ENCODE measurements at places on chromosomes 4 and X.

DNA sequence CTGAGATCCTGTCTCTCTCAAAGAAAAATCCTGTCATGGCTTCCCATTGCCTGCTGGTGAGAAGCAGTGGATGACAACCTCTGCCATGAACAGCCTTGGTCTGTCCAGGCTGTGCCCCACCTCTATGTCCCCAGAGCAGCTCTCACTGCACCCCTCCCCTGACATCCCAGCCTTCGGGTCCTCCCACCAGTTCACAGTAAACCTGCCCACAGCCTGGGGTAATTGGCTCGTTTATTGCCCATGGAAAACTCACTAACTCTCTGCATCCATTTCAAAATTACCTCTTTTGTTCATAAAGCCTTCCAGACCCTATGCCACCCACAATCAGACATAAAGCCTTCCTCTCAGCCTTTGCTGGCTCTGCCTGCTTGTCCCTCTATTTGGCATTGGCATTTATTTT lies 10.7 kb upstream of the HMGB3 start:
- no peak for DNase-seq

GRCh38 chr4:124519196-124519595 lies 193.3 kb downstream of the ANKRD50 start:
- DNase-seq, result no peak

DNA sequence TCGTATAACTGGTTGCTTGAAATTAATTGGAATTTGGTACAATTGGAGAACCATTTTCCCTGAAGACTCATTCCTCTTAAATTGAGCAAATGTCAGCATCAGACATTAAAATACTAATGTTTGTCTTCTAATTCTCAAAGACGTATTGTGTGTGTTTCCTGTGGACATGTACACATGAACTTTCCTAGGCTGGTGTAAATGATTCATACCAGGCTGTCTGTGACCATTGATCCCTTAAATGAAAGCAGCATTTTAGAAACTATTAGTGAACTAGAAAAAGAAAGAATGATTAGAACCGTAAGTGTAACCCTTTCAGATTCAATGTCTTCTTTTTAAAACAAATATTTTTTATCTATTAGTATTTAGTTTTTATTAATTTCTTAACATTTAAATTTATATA lies 332.9 kb downstream of the PPP3CA start:
- DNase-seq, result no peak

DNA sequence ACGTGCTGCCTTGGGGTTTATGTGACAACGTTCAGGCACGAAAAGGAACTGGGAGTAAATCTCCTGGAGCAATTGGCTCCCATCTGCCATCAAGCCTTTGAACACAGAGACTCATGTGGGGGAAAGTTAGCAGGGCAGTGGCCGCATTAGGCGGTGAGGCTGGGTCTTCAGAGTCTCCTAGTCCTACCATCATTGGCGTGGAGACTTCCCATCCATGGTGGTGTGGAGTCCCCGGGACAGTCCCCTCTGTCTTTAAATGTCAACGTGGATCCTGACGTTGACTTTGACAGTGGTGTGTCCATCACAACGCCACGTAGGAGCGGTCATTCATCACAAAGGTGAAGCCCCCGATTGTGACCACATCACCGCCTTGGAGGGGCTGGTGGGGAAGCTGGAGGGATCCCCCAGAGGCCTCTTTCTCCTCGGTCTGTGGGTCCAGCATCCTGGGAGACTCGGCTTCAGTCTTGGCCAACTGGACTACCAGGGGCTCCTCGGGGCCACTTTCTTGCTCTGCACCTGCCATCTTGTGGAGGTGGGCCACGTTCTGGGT lies 21.8 kb downstream of the CRLF2 start:
- no peak for DNase-seq

DNA sequence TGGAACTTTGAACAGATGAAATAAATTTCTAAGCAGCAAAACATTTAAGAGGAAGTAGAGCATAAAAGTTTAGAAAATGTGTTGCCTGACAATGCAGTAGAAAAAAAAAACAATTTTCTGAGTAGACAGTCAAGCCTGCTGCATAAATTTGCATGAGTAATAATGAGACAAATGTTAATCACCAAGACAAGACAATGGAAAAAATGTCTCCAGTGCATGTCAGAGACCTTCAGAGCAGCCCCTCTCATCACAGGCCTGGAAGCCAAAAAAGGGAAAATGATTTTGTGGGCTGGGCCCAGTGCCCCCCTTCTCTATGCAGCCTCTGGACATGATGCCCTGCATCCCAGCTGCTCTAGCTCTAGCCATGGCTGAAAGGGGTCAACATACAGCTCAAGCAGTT lies 204.6 kb downstream of the COX18 start:
- no peak for DNase-seq

- DNase-seq, result peak; percentile 59
Measured at GRCh38 chr4:176198316-176198903, 3.0 kb upstream of the SPATA4 start.

DNA sequence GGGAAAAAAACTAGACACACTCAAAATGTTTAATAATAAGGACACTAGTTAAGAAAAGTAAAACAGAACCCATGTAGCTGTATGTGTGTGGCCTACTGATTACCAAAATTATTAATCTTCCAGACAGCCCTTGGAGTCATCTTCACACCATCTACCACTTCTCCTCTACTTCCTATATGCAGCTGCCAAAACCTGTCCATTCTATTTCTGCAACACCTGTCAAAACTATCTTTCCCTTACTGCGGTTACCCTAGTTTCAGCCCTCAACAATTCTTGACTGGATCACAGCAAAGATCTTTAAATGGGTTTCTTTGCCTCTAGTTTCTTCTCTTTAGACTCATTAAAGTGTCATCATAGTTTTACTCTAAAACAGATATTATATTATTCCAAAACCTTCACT lies 72.6 kb downstream of the GPR82 start:
- DNase-seq, result no peak

GRCh38 chrX:139332441-139332840 lies 198.1 kb upstream of the F9 start:
- no peak for DNase-seq

GRCh38 chr4:170691168-170691567 lies 601.4 kb upstream of the AADAT start:
- no peak for DNase-seq

DNA sequence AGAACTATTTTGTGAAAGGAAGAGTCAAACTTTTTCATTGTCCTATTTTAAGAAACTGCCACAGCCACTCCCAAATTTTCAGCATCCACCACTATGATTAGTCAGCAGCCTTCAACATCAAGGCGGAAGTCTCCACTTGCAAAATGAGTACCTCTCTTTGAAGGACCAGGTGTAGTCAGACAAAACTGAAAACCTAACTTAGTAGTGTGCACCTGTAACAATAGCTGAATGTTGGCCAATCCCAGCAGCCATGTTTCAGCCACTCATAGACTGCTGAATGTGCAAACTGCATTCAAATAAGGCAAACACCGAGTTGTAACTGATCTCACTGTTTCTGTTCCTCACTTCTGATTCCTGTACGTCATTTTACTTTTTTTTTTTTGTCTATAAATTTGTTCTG lies 341.1 kb downstream of the IL15 start:
- DNase-seq, result peak; percentile 66

DNA sequence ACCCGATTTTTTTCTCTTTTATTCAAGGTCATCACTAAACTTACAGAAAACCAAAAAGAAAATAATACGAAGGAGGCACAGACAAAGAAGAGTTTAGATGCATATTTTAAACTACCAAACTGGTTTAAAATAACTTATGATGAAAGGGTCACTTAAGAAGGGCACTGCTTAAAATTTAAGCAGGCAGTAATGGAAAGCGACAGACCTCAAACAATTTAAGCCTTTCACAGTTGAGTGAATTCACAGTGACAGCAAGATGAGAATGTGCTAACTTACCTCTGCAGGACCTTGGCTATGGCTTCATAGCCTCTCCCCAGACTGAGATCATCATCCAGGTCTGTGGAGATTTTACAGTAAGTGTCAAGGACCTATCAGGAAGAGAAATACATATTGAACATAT lies 112.1 kb downstream of the TTC29 start:
- no peak for DNase-seq

- DNase-seq, result no peak
Measured at GRCh38 chr4:3468804-3469203, 5.7 kb downstream of the DOK7 start.

GRCh38 chr4:150259861-150260567 lies 181.8 kb downstream of the DCLK2 start:
- DNase-seq, result no peak

GRCh38 chr4:139142087-139142486 lies 34.9 kb downstream of the ELF2 start:
- DNase-seq, result no peak

- DNase-seq, result no peak
Measured at GRCh38 chr4:86967073-86967472, 32.3 kb downstream of the AFF1 start.

GRCh38 chr4:172998527-172999469 lies 169.8 kb upstream of the GALNT7 start:
- peak; percentile 12 for DNase-seq

GRCh38 chrX:16100673-16101072 lies 22.7 kb upstream of the GRPR start:
- DNase-seq, result no peak

DNA sequence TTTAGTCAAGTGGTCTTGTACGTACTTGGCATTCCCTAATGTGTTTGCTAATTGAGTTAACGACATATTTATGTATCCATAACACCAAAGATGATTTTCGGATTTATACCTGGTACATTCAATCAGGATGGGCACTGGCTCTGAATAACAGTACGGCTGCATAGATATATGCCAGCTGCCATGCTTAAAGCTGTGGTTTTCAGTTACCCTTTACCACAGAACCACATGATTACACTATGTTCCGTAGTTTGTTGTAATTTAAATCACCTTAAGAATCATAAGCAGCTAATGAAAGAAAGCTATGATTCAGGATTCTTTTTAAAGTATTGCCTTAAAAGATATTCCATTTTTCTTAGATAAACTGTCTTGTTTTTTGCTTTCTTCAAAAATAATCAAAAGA lies 53.6 kb downstream of the FIP1L1 start:
- no peak for DNase-seq

DNA sequence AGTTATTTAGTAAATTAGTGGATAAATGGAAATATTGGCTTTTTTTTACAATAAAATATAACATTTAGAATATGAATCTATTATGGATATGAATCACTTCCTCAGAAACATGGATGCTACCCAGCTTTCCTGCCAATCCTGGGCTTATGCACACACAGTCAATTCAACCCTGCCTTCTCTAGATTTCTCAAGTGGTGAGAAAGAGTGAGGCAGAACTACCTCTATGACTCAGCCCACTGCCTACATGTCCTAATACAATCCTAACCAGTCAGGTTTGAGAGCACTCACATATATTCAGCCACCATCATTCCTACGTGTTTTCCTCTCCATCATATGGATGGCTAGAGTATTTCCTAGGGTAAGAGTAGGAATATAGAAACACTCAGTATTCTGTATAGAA lies 91.1 kb upstream of the ANKRD50 start:
- no peak for DNase-seq

DNA sequence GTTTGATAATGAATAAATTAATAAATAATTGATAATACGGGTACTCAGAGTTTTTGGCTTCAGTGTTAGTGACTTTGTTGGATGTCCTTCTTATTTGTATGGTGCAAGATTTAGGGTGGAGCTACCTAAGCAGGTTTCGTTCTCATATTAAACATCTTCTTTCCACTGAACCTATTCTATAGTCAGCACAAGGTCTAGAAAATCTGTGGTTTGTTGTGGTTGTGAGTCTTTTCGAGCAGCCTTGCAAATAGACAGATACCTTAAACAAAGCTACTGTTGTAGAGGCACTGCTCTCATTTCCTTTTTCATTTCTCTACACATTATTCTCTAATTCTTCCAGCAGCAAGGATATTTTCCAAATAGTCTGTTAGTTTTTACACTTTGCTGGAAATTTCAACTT lies 38.1 kb upstream of the SPANXD start:
- DNase-seq, result no peak

GRCh38 chr4:20299515-20299914 lies 47.8 kb downstream of the SLIT2 start:
- DNase-seq, result no peak

GRCh38 chr4:54099748-54100574 lies at the start of gene GSX2:
Gene GSX2 (plus strand): TSS chr4:54100163. CDS start chr4:54100345, 182 bp downstream.
- peak; percentile 8 for DNase-seq

- DNase-seq, result peak; percentile 3
Measured at GRCh38 chrX:108199691-108200090, 108.1 kb downstream of the ATG4A start.

DNA sequence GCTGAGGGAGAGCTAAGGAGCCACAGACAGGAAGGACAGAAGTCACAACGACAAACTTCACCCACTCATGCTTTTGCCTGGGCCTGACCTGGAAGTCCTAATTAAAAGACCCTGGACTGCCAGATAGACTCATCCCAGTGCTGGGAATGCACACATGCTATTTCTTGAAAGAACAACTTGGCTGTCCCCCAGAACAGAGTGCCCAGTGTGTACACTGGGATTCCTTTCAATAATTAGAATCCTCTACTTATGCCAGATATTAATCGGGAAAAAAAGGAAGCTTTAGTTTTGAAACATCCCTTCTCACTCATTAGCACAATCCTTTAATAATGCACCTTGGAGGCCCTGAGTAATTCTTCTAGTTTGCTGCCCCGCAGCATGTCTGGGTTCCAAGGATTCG lies 3.4 kb downstream of the HOPX start:
- no peak for DNase-seq

GRCh38 chr4:150067859-150068258 lies 10.4 kb upstream of the DCLK2 start:
- no peak for DNase-seq

- no peak for DNase-seq
Measured at GRCh38 chr4:109029987-109030386, 267.1 kb upstream of the ETNPPL start.

- peak; percentile 3 for DNase-seq
Measured at GRCh38 chrX:34341258-34341657, 209.1 kb upstream of the FAM47A start.

DNA sequence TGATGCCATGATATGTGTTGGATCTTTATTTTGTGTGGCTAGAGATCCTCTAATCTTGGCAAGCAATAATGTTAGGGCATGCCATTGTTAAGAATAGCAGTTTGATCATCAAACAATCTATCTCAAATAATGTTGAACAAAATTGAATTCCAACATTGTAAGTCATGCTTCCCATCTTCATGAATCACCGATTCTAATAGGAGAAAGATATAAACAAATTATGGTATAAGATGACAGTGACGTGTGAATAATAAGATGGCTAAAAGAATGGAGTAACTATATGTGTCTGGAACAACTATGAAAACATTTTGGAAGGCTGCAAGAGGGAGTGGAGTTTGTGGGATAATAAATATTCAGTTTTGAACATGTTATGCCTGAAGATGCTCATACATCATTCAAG lies 208.4 kb downstream of the DTHD1 start:
- DNase-seq, result no peak

GRCh38 chrX:18649498-18649951 lies 22.4 kb downstream of the RS1 start:
- peak; percentile 12 for DNase-seq

- no peak for DNase-seq
Measured at GRCh38 chrX:102859550-102859871, 77.6 kb upstream of the RAB40AL start.

- no peak for DNase-seq
Measured at GRCh38 chr4:126192506-126192905, 877.8 kb downstream of the FAT4 start.

Measured in NCI-H510A treated with DMSO at 0.1 percent for 48 hours (cell line).